ENCODE measurements at places on chromosomes 6 and 20.

- DNase-seq, result no peak
These were observed 6.4 kb downstream of the TIAM2 start for GRCh38 chr6:155001482-155001881.

DNA sequence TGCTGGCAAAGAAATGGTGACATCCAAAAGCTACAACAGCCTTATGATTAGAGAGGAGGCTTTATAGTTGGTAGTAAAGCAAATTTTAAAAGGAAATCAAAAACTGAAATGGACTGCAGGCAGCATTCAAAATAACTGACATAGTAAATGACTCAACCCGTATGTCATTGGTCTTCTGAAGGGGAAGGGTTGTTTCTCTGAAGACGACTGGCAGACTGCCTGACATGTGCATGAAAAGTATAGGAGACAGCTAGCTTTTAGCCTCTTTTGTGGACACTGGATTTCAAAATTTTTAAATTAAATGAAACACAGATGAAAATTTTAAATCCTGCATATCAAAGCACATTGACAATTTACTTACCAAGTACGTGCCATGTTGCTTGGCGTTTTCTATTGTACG, 90.7 kb downstream of the TRMT6 start:
- no peak for DNase-seq

DNA sequence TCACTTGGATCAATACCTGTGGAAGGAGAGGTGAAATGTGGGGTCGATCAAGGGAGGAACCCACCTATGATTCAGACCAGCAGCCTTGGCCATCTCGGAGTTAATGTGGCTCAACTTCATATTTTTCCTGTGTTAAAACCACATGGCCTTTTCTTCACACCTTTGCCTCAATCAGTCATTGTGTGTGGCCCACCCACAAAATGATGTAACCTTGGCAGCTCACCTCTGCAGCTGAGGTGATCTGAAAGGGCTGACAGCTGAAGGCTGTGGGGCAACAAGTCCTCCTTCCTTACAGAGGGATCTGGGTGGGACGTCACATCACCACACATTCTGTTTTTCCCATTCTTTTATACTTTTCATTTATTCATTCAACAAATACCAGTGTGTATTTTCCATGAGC, 357.1 kb upstream of the HSF2 start:
- DNase-seq, result no peak

- DNase-seq, result no peak
These were observed 10.1 kb downstream of the ISM1 start for GRCh38 chr20:13231031-13231752.

GRCh38 chr6:97305414-97306066, 22.5 kb upstream of the MMS22L start:
- DNase-seq, result no peak

- no peak for DNase-seq
These were observed 532.2 kb downstream of the CDH26 start for GRCh38 chr20:60490217-60491050.

- no peak for DNase-seq
These were observed 26.7 kb downstream of the PKIG start for GRCh38 chr20:44609006-44609515.

DNA sequence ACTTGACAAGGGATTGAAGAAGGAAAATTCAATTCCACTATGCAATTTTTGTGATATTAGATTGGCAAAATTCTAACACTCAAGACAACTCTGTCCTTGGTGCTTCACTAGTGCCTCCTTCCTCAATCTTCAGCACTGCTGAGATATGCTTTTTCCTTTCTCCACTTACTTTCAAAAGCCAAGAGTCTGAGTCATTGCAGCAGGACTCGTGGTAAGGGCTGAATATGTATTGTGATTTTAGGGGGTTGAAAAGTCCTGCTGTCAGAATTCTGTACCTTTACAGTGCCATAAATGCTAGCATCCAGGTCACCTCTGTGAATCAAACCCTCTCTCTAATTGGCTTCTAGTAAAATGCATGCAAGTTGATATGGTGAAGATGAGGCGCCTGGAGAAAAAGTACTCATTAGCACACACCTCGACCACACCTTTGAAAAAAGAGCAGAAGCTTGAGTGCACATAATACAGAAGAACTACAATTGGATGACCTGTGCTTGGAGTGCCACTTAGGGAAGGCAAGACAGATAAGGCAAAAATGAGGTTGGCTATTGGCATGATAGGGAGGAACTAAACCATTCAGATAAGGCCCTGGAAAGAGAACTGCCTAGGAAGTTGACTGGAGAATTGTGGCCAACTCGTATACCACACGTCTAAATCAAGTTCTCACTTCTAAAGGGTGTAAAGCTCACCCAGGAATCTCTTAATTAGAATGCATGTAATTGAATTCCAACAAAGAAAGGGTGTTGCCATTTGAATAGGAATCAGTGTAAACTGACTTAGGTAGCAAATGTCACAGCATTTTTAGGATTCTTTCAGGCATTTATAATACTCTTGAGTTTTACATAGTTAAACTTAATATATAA, 43.6 kb upstream of the FAM83B start:
- no peak for DNase-seq

GRCh38 chr6:134437376-134437775, 119.5 kb upstream of the SGK1 start:
- no peak for DNase-seq

DNA sequence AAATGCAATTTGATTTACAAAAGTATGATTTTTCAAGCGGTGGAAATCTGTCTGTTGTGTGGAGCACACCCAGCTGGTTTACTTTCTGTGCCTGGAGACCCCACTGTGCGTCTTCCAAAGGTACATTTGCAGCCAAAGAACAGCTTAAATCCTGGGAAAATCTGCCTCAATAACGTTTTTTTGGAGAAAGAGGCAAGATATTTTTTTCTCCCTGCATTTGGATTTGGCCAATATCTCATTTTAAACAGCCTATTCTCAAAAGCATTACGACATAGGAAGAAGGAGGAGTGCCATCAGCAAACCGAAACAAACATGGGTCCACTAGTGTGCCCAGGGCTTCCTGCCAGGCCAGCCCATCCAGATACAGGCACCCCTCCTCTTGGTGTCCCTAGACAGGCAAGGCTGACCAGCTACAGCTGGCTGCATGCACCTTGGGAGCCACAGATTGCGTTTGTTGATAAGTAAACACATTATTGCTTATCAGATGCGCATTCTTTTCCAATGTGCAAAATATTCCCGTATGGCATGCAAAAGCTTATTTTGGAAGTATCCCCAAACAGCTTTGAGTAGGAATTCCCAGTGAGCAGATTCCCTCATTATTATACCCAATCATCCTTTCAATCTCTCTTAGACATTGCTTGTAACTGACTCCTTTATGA, 184.5 kb upstream of the MARCKS start:
- no peak for DNase-seq

DNA sequence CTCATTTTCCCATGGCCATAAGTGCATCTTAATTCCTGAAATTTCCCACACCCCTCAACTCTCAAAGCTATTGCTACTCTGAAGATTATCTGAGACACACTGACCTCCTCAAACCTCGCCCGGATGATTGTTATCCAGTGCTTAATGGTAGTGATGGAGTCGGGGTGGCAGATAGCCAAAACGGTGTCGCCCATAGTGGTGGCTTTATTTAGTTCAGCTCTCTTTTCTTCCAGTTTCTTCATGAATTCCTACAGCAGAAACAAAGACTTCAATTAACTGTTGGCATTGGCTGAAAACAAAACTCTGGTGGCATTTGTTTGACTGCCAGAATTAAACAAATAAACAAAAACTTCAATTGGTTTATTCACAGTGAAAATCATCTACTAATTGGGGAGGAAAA, 165.4 kb downstream of the DST start:
- DNase-seq, result no peak

DNA sequence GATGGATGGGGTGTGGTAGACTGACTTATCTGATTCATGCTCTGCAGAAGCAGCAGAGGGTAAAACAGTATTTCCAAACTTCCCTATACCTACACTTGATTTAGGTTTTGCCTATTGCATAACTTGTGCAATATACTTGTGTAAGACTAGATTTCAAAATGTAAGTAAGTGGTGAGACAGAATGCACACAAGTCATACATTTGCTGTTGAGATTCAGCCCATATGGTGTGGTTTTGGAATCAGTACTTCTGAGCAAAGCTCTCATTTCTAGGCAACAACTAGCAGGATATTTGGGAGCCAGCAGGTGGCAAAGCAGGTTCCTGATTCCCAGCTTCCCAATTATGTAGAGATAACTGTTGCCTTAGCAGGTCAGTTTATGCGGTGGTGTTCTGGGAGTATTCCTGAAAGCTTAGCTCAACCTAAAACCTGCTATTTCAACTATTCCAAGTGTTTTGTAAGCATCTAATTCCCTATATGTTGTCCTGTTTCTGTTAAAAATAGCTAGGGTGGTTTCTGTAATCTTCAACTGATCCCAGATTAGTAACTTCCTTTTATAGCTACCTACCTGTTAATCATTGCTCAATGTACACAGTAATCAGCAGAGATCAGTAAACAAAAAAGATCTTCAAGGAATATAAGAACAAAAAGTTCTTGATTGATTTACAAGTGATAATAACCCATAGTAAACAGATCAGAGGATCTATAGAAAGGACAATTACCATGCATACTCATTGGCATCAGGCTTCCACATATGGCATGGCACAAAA, 8.5 kb upstream of the FABP7 start:
- DNase-seq, result no peak

- DNase-seq, result no peak
These were observed 5.1 kb downstream of the TP53RK start for GRCh38 chr20:46683939-46684750.

DNA sequence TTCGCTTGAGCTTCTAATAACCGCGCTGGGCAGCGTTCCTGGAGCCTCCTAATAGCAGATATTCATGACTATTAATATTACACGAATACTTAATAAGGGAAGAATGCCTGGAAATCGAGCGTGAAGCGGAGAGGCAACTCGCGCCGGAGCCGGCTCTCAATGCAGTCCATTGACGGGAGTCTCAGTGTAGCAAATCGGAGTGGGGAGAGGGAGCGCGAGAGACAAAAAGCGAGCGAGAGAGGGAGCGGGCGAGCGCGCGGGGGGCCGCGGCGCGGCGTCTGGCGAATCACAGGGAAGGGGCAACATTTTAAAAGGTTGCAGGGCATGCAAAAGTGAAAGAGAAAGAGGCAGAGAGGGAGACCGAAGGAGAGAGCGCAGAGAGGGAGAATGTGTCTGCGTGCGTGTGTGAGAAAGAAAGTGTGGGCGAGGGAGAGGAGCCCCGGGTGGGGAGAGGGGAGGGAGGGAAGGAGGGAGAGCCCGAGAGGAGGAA, 2.9 kb downstream of the TFAP2A start:
- no peak for DNase-seq

DNA sequence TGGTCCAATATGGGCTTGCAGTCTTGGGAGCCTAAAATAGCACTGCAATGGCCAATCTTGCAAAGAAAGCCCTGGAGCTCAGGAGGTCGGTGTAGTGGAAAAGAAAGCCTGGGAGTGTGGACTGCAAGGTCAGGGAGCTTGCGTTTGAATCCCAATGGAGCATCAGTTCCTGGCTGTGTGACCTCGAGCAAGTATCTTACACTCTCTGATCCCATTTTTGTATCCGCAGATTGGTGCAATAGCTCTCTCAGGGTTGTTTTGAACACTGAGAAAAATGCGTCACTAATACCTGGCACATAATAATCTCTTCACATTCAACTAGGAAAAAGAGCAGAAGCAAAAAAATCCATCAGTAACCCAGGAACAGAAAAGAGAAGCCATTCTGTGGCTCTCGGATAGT, 7.3 kb downstream of the PMEPA1 start:
- DNase-seq, result no peak

DNA sequence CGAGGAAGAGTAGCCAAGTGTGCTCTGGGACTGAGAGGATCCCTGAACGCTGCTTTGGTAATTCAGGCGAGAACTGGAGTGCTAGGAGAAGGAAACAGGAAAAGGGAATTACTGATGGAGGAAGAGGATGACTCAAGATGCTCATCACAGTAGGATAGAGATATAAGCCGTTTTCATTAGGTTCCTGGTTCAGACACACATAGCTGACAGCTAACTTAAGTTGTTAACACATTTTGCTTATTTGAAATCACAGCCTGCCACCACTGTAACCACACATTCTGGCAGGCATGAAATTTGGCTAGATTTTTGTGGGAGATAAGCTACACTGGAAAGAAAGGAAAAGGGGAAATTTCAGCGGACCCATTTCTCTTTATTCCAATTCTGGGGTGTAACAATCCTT, 138.2 kb upstream of the SLC22A16 start:
- DNase-seq, result no peak

- DNase-seq, result no peak
These were observed 470.5 kb upstream of the NRSN1 start for GRCh38 chr6:23655525-23655924.

GRCh38 chr6:91860541-91861335, 1273.9 kb upstream of the MAP3K7 start:
- DNase-seq, result no peak

GRCh38 chr6:4638641-4639040, 137.6 kb upstream of the CDYL start:
- DNase-seq, result no peak

DNA sequence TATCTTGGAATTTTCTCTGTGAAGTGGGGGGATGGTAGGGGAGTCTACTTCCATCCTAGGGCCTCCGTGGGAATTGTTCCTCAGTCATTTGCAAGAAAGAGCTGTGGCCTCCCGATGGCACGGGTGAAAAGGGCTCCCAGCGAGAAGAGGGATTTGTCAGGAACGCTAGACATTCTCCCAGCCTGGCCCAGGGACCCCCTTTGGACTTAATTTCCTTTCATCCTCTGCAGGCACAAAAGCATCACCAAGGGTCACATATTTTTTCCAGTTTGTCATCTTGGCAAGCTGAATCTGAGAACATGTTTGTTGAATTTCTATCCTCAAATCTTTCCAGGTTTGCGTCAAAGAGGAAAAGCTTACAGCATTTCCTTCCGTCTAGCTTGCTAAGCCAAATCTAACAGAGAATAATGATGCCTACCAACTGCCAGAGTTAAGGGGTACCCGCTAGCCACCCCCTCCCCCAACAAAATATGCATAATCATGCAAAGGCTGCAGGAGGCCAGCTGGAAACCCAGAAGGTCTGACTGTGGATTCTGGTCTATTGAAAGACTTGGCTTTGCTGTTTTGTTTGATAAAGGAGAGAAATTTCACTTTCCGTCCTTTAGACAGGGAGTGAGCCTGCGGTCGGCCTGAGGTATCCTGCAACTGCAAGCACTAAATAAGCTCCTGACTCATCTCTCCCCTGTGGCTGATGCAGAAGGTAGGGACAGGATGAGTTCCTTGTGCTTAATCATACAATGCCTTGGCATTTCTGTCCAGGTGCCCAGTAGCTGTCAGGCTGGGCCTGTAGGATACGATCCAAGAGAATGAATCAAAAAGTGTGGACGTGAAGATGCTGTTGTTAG, 23.1 kb downstream of the PSMG4 start:
- no peak for DNase-seq

DNA sequence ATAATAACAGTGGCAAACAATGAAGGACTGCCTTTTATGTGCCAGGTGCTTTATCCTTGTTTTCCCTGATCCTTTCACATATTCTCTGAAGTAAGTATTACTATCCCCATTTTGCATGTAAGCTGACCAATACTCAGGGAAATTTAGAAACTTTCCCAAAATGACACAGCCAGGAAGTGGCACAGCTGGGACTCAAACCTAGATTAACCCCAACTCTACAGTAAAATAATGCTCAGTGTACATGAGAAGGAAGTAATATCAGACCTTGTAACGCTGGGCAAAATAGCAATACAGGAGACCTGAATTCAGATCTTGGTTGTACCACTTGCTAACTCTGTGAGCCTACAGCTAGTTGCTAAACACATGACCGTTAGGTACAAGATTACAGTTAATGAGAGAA, 26.8 kb upstream of the NRSN1 start:
- DNase-seq, result no peak

- DNase-seq, result no peak
These were observed 5.8 kb downstream of the FAM83D start for GRCh38 chr20:38931984-38932383.

GRCh38 chr6:99151634-99152346, 197.7 kb downstream of the FAXC start:
- no peak for DNase-seq
